ENCODE measurements at places on chromosomes 3 and 15.
A peak's percentile ranks its signal among the peaks of the same experiment; 100 is the strongest.

DNA sequence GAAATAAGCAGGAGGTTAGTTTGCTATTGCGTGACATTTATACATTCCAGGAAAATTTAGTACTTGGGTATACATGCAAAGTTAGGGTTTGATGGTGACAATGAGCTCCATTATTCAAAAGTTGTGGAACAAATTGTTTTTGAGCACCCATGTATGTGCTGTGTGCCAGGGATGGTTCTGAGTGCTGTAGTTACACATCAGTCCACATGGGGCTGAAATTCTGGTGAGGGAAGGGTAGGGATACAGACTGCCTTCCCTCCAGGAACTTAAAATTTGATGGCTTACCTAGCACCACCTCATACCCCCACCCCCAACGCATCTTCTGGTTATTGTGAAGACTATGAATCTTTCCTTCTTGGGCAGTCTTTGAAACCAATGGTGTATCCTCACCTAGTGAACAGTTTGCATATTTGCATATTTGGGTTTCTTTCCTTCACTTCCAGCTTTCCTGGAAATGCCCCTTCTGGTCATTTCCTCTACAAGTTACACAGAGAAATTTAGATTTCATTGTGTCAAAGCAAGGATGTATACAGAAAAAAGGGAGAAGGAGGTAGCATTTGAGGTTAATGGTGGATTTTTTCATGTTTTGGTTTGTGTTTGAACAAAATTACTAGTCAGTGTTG, 222.0 kb upstream of the IL12A start:
- DNase-seq: peak; percentile 83

DNA sequence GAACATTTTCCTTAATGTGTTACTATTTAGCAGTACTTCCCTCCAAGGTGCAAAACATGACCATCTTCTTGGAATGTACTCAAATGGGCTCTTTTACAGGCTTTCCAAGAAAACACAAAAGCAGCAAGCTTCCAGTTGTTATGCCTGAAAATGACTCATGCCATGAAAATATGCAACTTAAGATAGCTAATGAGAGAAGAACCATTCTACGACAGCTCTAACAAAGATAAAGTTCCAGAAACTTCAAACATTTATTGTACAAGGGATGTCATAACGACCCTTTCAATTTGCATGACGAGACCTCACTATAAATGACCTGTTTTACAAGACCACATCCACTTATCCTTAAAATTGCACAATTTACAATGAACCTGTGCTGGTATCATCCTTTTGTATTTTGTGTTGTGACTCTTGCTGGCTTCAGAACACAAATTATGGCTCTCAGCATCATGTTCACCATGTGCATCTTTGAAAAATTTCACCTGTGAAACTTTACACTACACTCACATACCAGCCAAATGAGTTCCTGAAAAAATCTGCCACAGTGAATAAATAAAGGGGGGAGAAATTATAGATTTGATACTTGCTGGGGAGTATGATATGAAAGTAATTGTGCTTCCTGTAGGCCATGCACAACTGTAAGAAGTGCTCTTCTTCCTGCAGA, 433.7 kb downstream of the MAGI1 start:
- DNase-seq: no peak

DNA sequence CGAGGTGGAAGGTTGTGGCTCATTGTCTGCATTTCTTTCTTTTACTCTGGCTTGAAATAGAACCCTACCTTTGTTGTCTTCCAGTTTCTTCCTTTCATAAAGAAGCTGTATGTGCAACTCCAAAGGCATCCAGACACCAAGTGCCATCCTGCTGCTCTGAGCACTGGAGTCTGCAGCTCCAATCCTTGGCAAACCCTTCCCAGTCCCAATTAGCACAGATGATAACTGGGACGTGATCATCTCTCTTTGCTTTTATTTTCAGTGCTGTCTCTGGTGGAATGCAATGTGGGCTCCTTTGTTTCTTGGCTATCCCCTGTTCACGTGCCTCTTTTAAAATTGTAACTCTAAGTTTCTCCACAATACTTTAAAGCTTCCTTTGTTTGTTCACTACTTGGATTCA, 140.9 kb downstream of the AQP9 start:
- no peak for DNase-seq

- DNase-seq: no peak
Measured at GRCh38 chr15:93180656-93181055, 91.6 kb upstream of the RGMA start.

DNA sequence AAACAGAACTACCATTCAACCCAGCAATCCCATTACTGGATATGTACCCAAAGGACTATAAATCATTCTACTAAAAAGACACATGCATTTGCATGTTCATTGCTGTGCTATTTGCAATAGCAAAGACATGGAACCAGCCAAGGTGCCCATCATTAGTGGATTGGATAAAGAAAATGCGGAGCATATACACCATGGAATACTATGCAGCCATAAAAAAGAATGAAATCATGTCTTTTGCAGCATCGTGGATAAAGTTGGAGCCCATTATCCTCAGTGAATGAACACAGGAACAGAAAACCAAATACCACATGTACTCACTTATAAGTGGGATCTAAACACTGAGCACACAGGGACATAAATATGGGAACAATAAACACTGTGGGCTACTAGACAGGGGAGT, 43.1 kb upstream of the TIMP4 start:
- no peak for DNase-seq

GRCh38 chr3:181582619-181583018, 129.1 kb upstream of the SOX2 start:
- DNase-seq: no peak

GRCh38 chr15:32905481-32905880, 187.7 kb downstream of the GREM1 start:
- DNase-seq: no peak

DNA sequence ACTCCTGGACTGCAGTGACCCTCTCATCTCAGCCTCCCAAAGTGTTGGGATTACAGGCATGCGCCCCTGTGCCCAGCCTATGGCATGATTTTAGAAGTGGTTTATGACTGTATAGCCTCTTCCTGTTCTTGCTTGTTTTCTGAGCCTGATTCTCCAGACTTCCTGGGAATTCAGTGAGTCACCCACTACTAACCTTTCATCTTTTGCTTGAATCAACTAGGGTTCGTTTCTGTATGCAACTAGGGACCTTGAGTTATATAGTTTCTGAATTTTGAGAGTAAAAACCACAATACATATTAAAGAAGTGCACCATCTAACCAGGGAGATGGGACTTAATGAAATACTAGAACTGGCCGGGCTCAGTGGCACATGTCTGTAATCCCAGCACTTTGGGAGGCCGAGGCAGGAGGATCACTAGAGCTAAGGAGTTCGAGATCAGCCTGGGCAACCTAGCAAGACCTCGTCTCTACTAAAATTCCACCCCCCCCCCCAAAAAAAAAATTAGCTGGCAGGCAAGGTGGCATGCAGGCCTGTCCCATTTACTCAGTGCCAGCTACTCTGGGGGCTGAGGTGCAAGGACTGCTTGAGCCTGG, 76.0 kb downstream of the ZNF609 start:
- DNase-seq: no peak

DNA sequence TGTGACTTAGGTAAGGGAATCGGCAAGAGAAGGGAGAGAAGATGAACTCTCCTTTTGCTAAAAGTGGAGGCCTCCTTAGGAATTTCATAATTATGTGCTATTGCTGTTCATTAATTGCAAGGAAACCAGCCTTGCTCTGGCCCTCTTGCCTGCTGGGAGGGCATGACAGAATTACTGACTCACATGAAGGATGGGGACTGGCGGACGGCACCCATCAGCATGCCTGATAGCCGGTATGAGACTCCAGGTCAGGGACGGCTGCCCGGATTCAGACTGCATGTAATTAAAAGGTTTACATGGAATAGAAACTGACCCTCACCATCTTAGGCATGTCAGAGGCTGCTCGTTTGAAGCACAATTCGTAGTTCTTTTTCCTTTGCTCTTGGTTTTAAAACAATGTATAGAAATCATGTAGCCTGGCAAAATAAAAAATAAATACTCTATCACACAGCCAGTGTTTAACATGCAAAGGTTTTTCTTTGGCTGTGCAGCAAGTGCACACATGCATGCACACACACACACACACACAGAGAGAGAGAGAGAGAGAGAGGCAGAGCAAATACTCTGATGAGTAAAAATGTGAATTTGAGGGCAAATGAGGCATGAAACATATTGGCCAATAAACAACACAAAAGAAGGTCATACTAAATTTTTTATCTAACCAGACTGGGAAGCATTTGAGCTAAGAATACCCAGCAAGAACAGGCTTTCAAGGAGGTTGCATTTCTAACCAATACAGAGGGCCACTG, 82.7 kb downstream of the FOXB1 start:
- DNase-seq: no peak

GRCh38 chr15:49589030-49589429, 31.6 kb downstream of the FAM227B start:
- DNase-seq: no peak

DNA sequence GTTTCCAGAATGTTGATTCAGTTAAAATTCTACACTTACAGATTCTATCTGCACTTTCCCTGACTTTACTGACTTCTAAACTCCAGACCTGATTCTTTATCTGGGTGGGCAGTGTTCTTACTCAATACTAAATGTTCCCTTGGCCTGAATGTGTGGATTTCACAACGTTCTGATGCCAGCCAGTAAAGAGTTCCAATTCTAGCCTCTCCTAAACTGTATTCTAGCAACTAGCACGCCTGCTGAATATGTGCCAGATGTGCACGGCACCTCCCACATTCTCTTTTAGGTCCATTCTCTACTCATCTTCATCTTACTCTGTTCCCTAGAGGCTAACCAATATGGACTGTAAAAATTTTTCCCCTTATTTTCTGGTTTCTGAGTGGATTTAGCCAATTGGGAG, 479.5 kb upstream of the AGTR1 start:
- DNase-seq: no peak

DNA sequence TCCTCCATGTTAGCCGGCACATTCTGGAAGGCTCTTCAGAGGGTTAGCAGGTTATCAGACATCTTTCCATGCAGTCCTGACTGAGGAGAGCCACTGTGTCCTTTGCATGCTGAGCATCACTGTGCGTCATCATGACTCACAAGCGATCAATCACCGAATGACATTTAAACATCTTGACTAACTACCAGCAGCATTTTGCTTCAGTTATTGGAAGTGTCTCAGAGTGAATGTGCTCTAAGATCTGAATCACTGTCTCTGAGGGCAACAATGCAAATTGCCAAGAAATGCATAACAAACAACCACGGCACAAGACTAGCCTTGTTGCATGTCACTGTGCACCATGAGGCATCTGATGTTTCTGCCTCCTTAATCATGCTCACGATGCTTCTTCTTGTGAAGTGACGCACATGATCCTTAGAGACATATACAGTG, 18.3 kb upstream of the ATP8B4 start:
- no peak for DNase-seq

GRCh38 chr3:52233968-52234367, 5.0 kb downstream of the TWF2 start:
- peak; percentile 55 for DNase-seq

- no peak for DNase-seq
Measured at GRCh38 chr15:40232625-40233070, 6.2 kb upstream of the PAK6 start.

GRCh38 chr15:62932436-62932835, 110.1 kb upstream of the TPM1 start:
- no peak for DNase-seq

GRCh38 chr3:23490459-23490858, 287.3 kb downstream of the UBE2E2 start:
- DNase-seq: no peak

GRCh38 chr3:175349168-175349567, 490.0 kb downstream of the NAALADL2 start:
- no peak for DNase-seq

- peak; percentile 4 for DNase-seq
Measured at GRCh38 chr15:76576523-76577279, 240.1 kb downstream of the ISL2 start.

GRCh38 chr15:96097661-96098060, 232.8 kb upstream of the NR2F2 start:
- no peak for DNase-seq

All from globus pallidus (tissue), 1 donor.